ENCODE measurements at places on chromosomes 11 and 22.

GRCh38 chr11:2582351-2582945 lies 117.3 kb downstream of the KCNQ1OT1 start:
- no peak for DNase-seq

DNA sequence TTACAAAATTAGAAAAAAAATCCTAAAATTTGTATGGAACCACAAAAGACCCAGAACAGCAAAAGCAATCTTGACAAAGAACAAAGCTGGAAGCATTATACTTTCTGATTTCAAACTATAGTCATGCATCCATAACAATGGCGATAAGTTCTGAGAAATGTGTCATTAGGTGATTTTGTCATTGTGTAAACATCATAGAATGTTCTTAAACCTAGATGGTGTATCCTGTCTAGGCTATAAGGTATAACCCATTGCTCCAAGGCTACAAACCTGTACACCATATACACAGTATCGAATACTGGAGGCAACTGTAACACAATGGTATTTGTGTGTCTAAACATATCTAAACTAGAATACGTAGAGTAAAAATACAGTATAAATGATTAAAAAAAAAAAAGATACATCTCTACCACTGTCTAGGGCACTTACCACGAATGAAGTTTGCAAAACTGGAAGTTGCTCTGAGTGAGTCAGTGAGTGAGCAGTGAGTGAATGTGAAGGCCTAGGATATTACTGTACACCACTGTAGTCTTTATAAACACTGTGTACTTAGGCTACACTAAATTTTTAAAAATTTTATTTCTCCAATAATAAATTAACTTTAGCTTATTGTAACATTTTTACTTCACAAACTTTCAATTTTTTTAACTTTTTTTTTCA lies 18.1 kb upstream of the SC5D start:
- DNase-seq = no peak

DNA sequence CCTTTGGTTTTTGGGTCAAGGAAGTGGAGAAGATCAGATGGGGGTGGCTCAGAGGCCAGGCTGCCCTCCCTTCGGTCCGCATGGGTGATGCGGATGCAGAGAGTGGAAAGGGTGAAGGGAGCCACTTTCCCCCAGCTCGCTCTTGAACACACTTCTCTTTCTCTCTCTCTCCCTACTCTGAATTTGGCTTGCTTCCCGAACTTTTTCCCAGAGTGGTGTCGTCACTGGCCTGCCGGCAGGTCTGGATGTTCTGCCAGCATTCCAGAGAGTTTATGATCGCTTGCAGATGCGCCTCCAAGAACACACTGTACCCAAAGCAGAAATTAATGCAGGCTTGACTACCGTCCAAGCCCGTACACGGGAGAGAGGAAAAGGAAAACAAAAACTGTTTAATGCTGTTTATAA lies 103.2 kb downstream of the ZBTB16 start:
- no peak for DNase-seq

DNA sequence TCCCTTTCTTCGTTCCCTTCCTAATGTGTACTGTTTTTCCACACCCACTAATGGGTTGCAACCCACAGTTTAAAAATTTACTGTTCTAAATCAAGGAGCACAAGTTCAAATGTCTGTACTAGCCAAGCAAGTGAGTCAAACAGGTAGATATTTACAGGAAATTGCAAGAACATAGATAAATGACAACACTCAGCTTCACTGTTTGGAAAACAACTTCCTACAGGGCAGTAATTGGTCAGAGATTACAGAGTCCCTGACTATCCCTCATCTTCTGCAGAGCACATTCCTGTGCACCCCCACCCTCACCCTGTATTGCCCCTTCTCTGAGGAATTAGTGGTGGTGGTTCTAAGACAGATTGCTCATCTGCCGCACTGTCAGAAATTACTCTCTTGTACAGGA lies 1.9 kb downstream of the SERPING1 start:
- DNase-seq = no peak

DNA sequence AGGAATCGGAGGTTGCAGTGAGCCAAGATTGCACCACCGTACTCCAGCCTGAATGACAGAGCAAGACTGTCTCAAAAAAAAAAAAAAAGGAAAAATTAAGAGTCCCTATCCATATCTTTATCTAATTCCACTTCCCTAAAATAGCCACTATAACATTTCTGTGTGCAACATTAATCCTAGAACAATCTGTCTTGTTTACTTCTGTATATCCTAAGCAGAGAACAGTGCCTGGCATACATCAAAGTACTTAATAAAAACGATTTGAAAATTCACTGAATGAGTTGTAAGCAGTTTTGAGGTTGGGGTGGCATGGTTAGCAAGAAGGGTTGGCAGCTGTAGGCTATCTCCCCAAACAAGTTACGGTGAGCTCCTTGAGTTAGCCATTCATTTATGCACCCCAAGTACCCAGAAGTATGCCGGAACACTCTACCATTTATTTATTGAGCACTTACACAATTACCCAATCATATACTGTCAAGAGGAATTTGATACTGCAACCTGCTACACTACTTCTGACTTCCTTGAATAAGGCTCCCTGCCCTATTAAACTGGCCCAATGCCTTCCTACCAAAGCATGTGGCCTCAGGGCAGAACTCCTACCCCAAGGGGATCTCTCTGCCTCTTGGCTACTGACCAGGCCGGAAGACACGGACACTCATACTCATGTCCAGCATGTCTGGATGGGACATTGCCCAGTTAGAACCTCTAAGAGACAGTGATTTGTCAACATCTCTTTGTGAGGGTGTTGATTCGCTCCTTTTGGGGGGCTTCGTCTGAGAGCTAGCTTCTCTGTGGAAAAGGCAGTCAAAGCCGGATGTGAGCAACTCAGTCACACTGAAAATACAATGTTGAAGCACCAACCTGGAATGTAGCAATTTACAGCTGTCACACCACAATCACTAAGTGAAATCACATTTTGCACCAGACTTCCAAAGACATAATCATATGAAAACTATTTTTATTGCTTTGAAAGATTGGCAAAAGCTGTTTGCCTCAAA lies 16.3 kb upstream of the TMEM41B start:
- no peak for DNase-seq

- DNase-seq = no peak
Measured at GRCh38 chr11:90908074-90908473, 685.2 kb upstream of the CHORDC1 start.

DNA sequence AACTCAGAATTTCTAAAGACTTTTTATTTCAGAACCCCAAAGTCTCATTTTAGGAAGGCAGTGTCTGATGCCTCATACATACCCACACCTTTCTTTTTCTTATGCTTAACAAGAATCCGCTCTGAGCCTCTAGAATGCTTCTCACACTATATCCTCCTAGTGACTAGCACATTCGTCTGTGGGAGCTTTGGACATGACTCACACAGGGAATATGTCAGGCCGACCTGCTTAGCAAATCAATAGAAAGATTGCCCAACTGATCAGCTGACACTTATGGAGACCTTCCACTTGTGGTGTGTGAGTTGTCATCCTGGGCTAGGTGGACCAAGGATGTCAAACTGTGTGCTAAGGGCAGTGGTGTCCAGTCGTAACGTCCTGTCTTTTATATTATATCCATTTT lies 129.9 kb upstream of the TTC12 start:
- no peak for DNase-seq

GRCh38 chr11:1642288-1643145 lies 12.9 kb downstream of the KRTAP5-5 start:
- no peak for DNase-seq
